Neural crest cell (in vitro differentiated cells): ENCODE measurements at places on chromosomes 13 and 19. TPM values are rescaled to one million over a fixed set of nuclear protein-coding genes. Genes with fewer than 3 reads are reported as not detected.

Gene PLVAP
- 0.82 and 1.8 TPM in 2 replicates for total RNA-seq

Gene SLC1A5
- total RNA-seq = 131 TPM in 2 replicates

DNA sequence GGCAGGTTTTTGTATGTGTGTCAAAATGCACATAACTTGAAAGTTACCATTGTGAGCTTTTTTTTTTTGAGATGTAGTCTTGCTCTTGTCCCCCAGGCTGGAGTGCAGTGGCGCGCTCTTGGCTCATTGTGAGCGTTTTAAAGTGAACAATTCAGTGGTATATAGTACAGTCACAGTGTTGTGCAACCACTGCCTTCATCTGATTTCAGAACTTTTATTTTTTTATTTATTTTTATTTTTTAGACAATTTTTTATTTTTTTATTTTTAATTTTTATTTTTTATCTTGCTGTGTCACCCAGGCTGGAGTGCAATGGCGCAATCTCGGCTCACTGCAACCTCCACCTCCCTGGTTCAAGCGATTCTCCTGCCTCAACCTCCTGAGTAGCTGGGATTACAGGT is 15.0 kb downstream of the SLC25A42 start:
- no peaks in the 10 kb centered on the region for H3K27me3 ChIP-seq
- DNase-seq = no peak
- no peaks in the 10 kb centered on the region for H3K4me1 ChIP-seq
- no peak overlapping the region for H3K27ac ChIP-seq
- H3K4me3 ChIP-seq = no peak overlapping the region

DNA sequence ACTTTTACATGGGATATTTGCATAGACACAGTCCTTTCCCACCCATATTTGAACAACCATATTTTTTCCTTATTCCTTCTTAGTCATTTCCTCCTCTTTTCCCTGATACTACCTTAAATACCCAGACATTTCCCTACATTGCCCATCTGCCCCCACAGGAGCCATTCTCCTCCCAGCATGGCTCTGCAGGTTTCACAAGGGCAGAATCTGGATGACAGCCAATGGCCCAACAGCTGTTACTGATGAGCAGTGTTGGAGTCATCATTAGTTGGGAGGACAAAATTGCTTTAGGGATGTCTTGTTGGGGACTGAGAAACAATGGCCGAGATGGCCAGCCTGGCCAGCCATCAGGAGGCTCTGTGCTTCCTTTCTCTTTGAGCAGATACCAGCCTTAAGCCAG is 209.5 kb downstream of the KLF5 start:
- no peak overlapping the region for H3K4me3 ChIP-seq
- no peaks in the 10 kb centered on the region for H3K4me1 ChIP-seq
- H3K36me3 ChIP-seq = no peaks in the 10 kb centered on the region
- DNase-seq = no peak
- H3K27ac ChIP-seq = no peak overlapping the region

GRCh38 chr19:10899151-10899653 is 27.8 kb downstream of the CARM1 start:
- H3K4me3 ChIP-seq = no peak overlapping the region
- DNase-seq = no peak
- peaks cover 9% of the 10 kb centered on the region for H3K36me3 ChIP-seq
- no peaks in the 10 kb centered on the region for H3K27me3 ChIP-seq

- no peaks in the 10 kb centered on the region for H3K4me1 ChIP-seq
- no peaks in the 10 kb centered on the region for H3K36me3 ChIP-seq
These were observed 80.4 kb downstream of the MAP4K1 start for GRCh38 chr19:38537071-38537936.

- no peaks in the 10 kb centered on the region for H3K36me3 ChIP-seq
- H3K4me3 ChIP-seq = no peak overlapping the region
These were observed 14.7 kb downstream of the CILP2 start for GRCh38 chr19:19552798-19553197.

DNA sequence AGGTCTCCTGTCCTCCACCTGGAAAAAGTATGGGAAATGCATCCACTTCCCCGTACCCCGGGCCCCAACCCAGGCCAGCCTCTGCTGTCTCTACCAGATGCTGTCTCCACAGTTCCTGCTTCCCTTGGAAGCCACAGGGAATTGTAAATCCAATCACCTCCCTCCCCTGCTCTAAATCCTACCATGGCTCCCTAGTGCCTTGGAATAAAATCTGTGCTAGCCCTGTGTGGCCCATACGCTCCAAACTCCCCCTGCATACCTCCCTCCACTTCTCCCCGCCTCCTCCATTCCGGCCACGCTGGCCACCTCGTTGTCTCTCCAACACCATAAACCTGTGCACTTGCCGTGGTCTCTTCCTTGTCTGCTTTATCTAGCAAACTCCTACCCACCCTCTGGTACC is 31.2 kb downstream of the UNC13A start:
- no peaks in the 10 kb centered on the region for H3K4me1 ChIP-seq
- H3K27ac ChIP-seq = no peak overlapping the region
- peaks cover 3% of the 10 kb centered on the region for H3K36me3 ChIP-seq
- H3K27me3 ChIP-seq = peaks cover 2% of the 10 kb centered on the region
- H3K4me3 ChIP-seq = no peak overlapping the region
- DNase-seq = no peak
